Hematopoietic multipotent progenitor cell treated with erythropoietin and hydrocortisone succinate and interleukin-3 and kit ligand, for 4 days (in vitro differentiated cells): ENCODE measurements at places on chromosomes 13 and 19.

DNA sequence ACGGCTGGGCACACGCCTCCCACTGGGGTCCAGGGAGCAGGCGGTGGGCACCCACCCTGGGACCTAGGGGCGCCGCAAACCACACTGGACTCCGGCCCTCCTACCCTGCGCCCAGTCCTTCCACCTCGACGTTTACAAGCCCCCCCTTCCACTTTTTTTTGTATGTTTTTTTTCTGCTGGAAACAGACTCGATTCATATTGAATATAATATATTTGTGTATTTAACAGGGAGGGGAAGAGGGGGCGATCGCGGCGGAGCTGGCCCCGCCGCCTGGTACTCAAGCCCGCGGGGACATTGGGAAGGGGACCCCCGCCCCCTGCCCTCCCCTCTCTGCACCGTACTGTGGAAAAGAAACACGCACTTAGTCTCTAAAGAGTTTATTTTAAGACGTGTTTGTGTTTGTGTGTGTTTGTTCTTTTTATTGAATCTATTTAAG lies 1.6 kb downstream of the JUNB start:
- DNase-seq, result peak; percentile 32

GRCh38 chr13:55160867-55161266 lies 1979.9 kb upstream of the PRR20A start:
- DNase-seq, result no peak

DNA sequence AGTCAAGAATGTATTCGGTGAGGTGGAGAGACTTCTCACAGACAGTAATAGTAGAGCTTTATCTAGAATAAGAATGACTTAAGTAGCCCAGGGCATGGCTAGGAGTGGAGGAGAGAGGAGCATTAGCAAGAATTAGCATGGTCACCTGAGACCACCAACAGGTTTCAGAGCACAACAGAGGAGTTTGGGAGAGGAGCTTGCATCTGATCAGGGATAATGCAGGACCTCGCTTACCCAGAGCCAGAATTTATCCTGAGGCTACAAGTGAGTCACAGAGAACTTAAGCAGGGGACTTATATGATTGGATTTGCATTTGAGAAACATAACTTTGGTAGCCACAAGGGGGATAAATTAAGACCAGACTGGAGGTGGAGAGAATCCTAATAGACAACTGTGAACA lies 102.1 kb upstream of the FNDC3A start:
- peak; percentile 42 for DNase-seq

GRCh38 chr19:10603873-10604459 lies 16.9 kb upstream of the AP1M2 start:
- peak; percentile 84 for DNase-seq

DNA sequence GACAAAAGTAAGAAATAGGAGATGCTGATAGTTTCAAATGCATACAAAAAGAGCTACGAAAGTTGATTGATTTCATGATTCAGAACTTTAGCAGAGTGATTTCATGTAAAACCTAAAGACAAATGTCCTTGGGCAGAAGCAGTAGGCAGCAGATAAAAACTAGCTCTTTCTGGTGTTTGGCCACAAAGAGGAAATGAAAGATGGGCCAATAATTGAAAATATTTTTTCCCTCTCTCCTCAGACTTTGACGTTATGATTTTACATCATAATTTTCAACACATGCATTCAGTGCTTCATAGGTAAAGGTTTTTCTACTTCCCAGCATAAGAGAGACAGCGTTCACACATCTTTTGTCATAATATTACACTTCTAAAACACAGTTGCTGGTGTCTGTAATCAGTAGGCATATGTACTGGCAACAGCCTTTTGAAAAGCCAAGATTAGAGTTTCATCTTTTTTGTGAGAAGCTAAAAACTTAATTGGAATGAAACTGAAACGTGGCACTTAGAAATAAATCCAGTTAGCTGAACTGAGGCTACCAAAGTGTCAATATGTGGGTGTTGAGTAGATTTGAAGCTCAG lies 9.3 kb downstream of the SCEL start:
- no peak for DNase-seq

GRCh38 chr13:78298657-78299056 lies 304.7 kb downstream of the POU4F1 start:
- no peak for DNase-seq

DNA sequence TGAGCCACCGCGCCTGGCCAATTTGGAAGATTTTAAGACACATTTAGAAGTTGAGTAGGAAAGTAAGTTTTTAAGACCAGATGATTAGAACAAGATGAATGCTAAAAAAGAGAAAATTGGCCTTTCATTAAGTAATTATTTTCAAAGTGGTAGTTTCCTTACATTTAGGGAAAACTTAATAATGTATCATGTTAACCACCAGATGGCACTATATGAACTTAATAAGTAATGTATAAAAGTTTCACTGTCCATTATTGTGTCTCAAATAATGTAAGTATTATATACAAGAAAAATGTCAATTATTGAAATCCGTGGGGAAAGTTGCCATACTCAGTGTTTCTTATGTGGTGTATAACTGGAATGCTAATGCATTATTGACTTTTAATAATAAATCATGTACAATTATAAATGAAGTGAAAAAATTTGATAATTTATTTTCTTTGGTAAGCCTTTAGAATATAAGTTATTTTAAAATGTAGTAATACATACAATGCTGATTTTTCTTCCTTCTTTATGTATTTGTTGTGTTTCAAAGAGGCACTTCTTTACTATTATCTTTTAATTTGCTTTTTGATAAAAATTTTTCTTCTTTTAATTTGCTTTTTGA lies 29.2 kb downstream of the COG6 start:
- peak; percentile 88 for DNase-seq

DNA sequence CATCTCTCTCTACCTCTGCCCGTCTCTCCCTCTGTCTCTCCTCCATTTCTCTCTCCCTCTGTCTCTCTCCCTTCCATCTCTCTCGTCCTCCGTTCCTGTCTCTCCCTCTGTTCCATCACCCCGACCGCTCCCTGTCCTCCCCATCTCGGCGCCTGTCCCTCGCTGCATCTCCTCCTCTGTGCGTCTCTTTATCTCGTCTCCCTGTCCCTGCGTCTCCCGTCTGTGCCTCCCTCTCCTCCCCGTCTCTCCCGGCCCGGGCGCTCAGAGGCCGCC lies 4.6 kb downstream of the GRIN2D start:
- peak; percentile 37 for DNase-seq

- peak; percentile 61 for DNase-seq
These were observed 441 bp downstream of the GJB2 start for GRCh38 chr13:20192158-20192835.

- no peak for DNase-seq
These were observed 389.9 kb downstream of the RFC3 start for GRCh38 chr13:34207872-34208271.

DNA sequence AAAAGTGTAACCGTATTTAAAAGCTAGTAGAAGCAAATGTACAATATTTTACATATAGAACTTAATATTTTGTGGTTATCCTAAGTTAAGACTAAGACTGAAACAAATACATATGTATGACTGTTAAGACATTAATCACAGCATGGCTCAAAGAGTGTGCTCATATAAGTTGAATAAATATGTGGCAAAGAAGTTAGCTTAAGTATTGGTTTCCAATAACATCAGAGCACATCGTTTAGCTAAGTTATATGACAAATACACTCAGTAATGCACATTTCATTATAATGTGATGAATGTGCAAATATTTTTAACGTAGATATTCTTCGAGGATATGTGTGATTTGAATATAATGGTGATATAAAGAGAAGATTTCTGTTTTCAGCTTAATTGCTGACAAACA lies 253.8 kb downstream of the SLITRK5 start:
- DNase-seq, result no peak

- DNase-seq, result no peak
These were observed 18.2 kb downstream of the ARHGAP33 start for GRCh38 chr19:35793381-35794165.

- DNase-seq, result no peak
These were observed 829.7 kb downstream of the PCDH17 start for GRCh38 chr13:58461217-58461616.

DNA sequence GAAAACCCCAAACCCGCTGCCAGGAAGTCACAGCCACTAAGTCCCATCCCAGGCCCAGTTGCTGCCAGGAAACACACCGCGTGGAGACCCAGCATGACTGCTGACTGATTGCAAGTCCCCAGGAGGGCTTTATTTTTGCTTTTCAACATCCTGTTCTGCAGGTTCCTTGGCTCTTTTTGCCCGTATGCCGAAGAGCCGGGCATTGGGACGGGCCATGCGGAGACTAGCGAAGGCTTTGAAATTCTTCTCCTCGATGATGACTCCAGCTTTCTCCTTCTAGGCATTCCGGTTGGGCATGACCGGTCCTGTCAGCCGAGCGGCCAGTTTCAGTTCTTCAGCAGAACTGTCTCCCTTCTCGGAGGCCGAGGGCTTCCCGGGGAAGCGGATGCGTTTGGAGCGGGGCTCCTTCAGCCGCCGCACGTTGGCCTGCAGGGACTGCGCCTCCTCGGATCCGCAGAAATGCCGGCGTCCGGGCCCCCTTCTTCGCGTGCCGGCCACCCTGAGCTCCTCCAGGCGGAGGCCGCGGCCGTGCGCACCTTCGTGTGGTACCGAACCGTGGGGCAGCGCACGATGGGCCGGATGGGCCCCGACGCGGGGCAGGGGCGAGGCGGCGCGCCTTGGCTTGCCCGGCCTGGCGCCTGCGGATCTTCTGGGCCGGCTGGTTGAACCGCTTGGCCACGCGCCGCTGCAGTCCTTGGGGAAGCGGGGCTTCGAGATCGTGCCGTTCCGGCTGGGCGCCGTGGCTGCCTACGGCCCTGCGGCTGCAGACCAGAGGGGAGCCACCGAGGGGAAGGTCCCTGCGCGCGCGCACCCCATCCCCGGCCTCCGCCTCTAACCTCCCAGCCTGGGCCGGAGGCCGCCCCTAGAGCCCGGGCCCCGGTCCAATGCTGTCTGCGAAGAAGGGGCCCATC lies 15.2 kb downstream of the ZSCAN5C start:
- peak; percentile 47 for DNase-seq

DNA sequence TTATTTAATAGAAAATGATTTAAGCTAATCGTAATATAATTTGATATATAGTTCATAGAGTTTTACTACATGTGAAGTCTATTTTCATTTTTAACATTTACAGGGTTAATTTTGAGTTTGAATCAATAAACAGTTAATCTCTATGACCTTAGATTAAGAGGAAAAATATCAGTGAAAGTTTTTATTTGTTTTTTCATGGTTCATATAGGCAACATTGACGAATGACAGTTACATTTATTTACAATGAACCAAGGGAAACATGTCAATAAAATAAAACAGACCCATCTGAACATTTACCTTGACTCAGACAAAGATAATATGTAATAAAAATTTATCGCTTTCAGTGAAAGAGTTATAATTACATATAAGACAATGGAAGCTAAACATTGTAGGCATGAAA lies 346.6 kb upstream of the SLITRK5 start:
- no peak for DNase-seq

- peak; percentile 92 for DNase-seq
These were observed 3.1 kb upstream of the SPIB start for GRCh38 chr19:50415661-50416033.

- no peak for DNase-seq
These were observed 1495.0 kb upstream of the PCDH20 start for GRCh38 chr13:62910541-62911060.

DNA sequence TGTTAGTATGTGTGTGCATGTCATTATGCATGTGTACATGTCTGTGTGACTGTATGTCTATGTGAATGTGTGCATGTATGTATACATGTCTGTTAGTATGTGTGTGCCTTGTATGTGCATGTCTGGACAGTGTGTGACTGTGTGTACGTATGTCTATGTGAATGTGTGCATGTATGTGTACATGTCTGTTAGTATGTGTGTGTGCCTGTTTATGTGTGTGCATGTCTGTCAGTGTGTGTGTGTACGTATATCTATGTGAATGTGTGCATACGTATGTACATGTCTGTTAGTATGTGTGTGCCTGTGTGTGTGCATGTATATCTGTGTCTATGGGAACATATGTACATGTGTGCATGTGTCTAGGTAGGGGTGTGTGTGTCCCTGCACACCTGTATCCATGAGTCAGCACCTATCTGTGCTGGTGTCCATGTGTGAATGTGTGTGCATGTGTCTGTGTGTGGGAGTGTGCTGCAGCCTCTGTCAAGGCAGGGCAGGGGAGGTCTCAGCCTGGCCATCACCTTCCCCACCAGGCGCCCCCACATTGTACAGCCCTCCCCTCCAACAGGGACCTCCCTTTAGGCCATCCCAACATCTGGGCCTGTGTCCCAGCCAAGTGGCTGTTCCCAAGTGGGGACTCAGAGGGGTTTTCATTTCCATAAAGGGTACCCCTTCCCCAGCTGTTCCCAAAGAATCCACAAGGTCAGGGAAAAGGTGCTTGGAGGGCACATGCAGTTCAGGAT lies 4.4 kb downstream of the GAS6 start:
- no peak for DNase-seq

DNA sequence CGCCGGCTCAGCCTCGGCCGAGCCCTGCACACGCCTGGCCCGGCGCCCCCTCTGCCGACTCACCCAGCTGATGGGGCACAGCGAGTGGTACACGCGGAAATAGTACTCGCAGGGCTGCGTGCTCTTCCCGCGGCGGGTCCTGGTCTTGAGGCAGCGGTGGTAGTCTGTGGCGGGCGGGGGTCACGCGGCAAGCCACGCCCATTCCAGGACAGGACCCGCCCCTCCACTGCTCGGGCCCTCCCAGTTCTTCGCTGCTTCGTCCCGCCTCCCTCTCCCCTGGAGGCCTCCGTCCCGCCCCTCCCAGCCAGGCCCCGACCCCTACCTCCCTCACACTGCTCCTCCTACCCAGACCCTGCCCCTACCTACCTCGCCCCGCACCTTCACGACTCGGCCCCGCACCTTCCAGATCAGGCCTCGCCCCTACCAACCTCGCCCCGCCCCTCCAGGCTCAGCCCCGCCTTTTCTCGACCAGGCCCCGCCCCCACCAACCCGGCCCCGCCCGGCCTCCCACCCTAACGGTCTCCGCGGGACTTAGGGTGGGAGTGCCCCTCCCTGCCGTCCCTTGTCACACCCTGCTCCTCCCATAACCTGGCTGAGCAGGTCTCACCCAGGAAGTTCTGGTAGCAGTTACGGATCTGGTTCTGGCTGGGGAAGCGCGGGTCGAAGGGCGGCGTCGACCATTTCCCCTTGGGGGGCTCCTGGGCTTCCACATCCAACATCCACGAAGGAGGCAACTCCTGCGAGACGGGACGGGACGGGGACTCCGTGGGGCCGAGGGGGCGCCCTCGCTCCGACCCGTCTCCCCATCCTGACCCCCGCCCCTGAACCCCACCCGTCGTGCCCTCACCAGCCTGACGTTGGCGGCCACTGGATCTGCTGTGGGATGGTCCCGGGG lies 469 bp downstream of the COX6B2 start:
- DNase-seq, result peak; percentile 68

- no peak for DNase-seq
These were observed 65.0 kb downstream of the DOCK9 start for GRCh38 chr13:98912846-98913245.
